ENCODE measurements at places on chromosomes 11 and 22. TPM values are rescaled to one million over a fixed set of nuclear protein-coding genes. Genes with fewer than 3 reads are reported as not detected.
A peak's percentile ranks its signal among the peaks of the same experiment; 100 is the strongest.

DNA sequence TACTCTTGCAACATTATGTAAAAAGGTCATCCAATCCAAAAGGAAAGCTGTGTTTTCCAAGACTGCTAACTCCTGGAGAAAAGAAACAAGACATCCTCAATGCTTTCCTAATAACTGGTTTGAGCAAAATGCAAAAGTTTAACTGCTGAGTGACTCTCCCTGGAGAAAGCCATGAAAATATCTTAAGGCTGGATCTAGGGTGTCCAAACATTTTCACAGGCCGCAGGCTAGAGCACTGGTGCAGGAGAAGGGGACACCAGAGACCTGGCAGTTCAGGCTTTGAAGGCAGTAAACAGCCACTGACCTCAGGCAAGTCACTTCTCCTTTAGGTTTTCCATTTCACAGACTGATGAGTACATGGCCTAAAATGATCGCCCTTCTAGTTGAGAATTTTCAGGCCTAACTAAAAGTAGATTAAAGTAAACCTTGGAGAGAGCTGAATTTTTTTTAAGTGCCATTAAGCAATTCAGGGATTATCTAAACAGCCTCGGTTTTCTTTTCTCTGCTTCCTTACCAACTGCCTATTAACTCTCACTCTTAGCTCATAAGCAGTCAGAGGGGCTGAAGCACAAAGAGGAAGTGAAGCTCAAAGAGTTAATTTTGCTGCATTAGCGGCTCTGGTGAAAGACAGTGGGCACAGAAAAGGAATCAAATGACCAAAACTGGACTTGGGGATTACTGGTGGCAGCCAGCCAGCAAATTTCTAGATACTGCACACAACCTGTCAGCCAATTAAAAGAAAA is 2.3 kb downstream of the CHKA start:
- H3K36me3 ChIP-seq, result no peaks in the 10 kb centered on the region
- no peak for DNase-seq
- no peak overlapping the region for H3K27ac ChIP-seq
- H3K27me3 ChIP-seq, result no peaks in the 10 kb centered on the region
- H3K4me3 ChIP-seq, result no peak overlapping the region

DNA sequence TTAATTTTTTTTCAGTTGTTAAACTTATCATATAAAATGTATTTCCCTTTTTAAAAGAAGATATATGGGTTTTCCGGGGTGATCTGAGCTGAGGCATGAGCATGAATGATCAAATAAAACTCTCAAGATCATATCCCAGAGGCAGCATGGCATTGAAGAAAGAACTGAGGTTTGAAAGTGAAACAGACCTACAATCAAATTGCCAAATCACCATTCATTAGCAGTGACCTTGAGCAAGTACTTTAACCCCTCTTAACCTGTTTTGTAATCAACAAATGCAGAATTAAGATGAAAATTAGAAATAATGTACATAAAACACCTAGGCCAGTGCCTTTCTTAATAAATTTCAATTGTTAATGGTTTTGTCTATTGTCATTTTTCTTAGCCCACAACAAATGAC is 116.0 kb downstream of the RBFOX2 start:
- no peak overlapping the region for H3K27ac ChIP-seq
- H3K27me3 ChIP-seq, result peaks cover 2% of the 10 kb centered on the region
- no peak overlapping the region for H3K4me3 ChIP-seq
- H3K36me3 ChIP-seq, result no peaks in the 10 kb centered on the region

DNA sequence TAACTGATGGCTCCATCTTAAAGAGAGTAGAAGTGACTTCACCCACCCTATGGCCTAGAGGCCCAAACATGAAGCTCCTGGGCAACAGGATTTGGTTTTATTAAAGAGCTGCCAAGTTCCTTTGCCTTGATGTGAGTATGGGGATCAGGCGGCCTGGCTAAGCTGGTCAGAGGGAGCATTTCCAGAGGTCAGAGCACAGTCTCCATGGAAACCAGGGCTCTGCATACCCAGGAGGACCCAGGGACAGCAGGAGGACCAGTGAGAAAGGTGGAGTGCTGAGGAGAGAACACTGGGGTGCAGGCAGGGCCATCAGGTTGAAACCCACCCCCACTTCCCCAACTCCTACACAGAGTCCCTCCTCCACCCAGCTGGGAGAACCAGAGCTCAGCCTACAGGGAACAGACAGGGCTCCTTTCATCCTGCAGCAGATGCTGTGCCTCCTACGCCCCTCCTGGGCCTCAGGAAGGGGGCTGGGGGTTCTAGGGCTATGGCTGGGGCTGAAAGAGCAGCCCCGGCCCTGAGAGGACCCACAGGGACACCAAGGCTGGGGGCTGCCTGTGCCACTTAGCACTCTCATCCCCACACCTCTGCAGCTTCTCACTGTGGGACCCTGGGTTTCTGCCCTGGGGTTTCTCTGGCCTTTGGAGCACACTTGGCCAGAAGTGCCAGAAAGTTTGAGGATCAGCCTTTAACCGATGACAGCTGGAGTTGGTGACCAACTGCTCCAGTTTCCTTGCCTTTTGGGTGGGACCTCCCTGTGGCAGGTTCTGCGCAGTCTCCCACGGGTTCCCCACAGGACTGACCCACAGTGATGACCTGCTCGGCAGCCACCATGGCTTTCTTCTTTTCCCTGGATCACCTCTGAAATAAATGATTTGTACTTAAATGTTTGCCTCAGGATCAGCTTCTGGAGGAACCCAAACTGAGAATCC is 13.8 kb upstream of the P2RY6 start:
- no peaks in the 10 kb centered on the region for H3K4me1 ChIP-seq
- no peak for DNase-seq
- no peaks in the 10 kb centered on the region for H3K36me3 ChIP-seq
- H3K27ac ChIP-seq, result no peak overlapping the region
- no peak overlapping the region for H3K4me3 ChIP-seq
- H3K27me3 ChIP-seq, result peaks cover 11% of the 10 kb centered on the region

- no peak overlapping the region for H3K27ac ChIP-seq
- no peaks in the 10 kb centered on the region for H3K36me3 ChIP-seq
- DNase-seq, result no peak
- H3K27me3 ChIP-seq, result peaks cover 6% of the 10 kb centered on the region
- H3K4me3 ChIP-seq, result no peak overlapping the region
Observed at GRCh38 chr11:15286465-15286864, 171.7 kb downstream of the INSC start.

GRCh38 chr11:73158356-73159051 is 16.4 kb upstream of the FCHSD2 start:
- DNase-seq, result no peak
- no peak overlapping the region for H3K4me3 ChIP-seq
- peaks cover 28% of the 10 kb centered on the region for H3K4me1 ChIP-seq
- no peaks in the 10 kb centered on the region for H3K36me3 ChIP-seq
- H3K27ac ChIP-seq, result no peak overlapping the region

DNA sequence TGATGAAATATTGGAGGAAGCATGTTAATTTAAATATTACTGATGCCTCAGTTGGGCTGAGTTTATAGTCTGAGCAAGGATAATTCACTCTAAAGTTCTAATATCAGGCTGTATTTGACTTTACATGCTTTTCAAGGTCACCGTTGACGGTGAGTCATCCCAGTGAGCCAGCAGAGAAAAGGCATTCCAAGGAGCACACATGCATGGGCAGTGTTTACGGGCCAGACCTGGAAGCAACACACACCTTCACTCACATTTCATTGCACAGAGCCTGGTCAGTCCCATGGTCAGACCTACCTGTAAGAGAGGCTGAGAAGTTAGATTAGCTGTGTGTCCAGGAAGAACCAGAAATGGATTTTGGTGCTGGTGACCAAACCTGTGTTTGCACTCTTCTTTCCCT is 53.5 kb downstream of the COMMD9 start:
- H3K27me3 ChIP-seq, result peaks cover 9% of the 10 kb centered on the region
- no peak for DNase-seq
- no peak overlapping the region for H3K4me3 ChIP-seq

DNA sequence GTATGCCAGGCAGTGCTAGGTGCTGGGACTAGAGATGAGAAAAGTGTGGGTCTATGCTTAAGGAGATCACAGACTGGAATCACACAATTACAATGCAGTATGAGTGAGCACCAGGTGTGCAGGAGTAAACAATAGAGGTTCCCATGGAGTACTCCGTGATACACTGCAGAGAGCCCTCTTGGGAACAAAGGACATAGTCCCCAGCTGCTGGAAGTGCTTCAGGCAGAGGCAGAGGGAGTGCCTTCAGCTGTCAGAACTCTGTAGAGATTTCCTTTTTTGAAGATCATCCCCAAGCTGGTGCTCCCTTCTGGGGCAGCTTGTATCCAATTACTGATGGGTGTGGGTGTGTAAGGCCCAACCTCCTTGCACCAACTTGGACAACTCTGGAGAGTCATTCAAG is 143.5 kb upstream of the PLET1 start:
- DNase-seq, result no peak
- no peaks in the 10 kb centered on the region for H3K36me3 ChIP-seq
- H3K4me3 ChIP-seq, result no peak overlapping the region
- no peaks in the 10 kb centered on the region for H3K4me1 ChIP-seq
- no peak overlapping the region for H3K27ac ChIP-seq

DNA sequence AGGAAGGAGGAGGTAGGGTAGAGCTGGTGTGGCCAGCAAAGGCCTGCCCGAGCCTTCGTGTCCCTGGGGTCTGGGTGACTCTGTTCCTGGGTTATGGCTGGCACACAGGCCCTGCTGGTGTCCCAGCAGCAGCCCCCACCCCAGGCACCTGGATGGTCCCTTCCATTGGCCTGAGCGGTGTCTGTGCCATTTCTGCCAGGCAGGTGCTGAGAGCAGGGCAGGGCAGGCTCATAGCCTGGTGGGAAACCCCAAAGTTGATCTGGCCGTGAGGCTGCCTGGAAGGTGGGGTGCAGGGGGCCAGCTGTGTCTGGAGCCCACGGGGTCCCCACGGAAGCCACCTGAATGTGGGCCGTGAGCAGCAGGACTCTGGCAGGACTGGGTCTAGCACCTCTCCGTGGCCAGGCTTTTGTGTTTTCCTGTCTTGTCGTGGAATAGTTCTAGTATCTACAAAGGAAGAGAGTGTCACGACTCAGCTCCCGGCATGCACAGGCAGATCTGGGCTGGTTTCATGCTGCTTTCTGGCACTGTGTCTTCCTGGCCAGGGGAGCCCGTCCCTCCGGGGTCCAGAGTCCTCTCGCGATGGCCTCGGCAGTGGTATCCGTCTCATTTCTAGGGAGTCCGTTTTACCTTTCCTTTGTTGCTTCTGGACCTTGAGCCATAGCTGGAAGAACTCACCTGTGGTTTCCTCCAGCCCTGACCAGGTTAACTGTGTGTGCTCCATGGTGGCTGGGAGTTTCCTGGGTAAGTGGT is 83.7 kb downstream of the KCNQ1 start:
- H3K27ac ChIP-seq, result no peak overlapping the region
- peaks cover 33% of the 10 kb centered on the region for H3K4me1 ChIP-seq
- peak; percentile 3 for DNase-seq
- H3K27me3 ChIP-seq, result no peaks in the 10 kb centered on the region
- no peaks in the 10 kb centered on the region for H3K36me3 ChIP-seq
- H3K4me3 ChIP-seq, result no peak overlapping the region

- H3K27ac ChIP-seq, result no peak overlapping the region
- no peaks in the 10 kb centered on the region for H3K36me3 ChIP-seq
- H3K4me3 ChIP-seq, result no peak overlapping the region
- no peaks in the 10 kb centered on the region for H3K27me3 ChIP-seq
Observed at GRCh38 chr11:79594834-79595233, 154.0 kb upstream of the TENM4 start.

DNA sequence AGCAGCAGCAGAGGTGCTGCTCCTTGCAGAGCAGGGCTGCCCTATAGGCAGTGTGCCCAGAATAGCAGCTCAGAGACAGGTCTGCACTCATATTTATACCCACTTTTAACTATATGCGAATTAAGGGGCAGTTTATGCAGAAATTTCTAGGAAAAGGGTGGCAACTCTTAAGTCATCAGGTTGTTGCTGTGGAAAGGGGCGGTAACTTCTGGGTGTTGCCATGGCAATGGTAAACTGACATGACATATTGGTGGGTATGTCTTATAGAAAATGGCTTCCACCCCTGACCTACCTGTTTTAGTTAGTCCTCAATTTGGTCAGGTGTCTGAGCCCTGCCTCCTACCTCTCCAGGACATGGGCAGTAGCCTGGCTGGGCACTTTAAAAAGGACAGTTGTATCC is 122.3 kb downstream of the ATXN10 start:
- H3K4me3 ChIP-seq, result no peak overlapping the region
- no peaks in the 10 kb centered on the region for H3K27me3 ChIP-seq
- no peaks in the 10 kb centered on the region for H3K4me1 ChIP-seq
- H3K27ac ChIP-seq, result no peak overlapping the region

GRCh38 chr22:46561435-46561905 is 24.1 kb upstream of the CELSR1 start:
- H3K4me1 ChIP-seq, result peaks cover 9% of the 10 kb centered on the region
- peak overlapping the region; percentile 17 for H3K4me3 ChIP-seq
- H3K27me3 ChIP-seq, result no peaks in the 10 kb centered on the region
- no peaks in the 10 kb centered on the region for H3K36me3 ChIP-seq
- DNase-seq, result peak; percentile 74

DNA sequence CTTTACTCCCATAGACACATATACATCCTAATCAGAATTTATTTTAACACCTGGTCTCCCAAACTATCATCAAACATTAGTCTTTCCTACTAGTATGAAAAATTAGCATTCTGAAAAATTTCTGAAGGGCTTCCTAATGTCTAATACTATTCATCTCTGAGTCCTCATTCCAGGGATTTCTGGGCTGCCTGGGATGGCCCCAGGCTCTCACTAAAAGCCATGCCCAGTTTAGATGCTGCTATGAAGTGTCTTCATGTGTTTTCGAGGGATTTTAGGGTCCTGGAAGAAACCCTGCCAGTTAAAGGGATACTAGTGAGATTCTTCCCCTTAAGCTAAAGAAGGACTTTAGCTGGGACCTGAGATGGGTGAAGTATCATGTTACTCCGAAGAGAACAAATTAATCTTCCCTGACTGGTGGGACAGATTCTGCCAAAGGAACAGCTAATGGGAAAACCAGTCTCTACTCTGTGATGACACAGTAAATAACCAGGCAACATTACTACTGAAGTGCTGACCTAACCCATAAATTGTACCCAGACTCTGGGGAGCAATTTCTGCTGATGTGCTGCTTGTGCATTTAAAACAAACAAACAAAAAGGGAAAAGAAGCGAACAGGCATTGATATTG is 342.6 kb downstream of the SOX6 start:
- H3K4me1 ChIP-seq, result no peaks in the 10 kb centered on the region
- no peak overlapping the region for H3K27ac ChIP-seq
- peaks cover 3% of the 10 kb centered on the region for H3K27me3 ChIP-seq
- no peak overlapping the region for H3K4me3 ChIP-seq

- H3K4me1 ChIP-seq, result peaks cover 2% of the 10 kb centered on the region
- H3K27ac ChIP-seq, result no peak overlapping the region
- no peaks in the 10 kb centered on the region for H3K27me3 ChIP-seq
- no peak for DNase-seq
Observed at GRCh38 chr22:43127166-43127908, 15.9 kb downstream of the MCAT start.

ADM2 gene
- 7.5 TPM for total RNA-seq

OR52D1 gene
- not detected for total RNA-seq

FAM83F gene
- total RNA-seq, result 0.49 TPM

MPZL2 gene
- total RNA-seq, result 30.1 TPM

RTN4R gene
- total RNA-seq, result 2.2 TPM

ARVCF gene
- 1.3 TPM for total RNA-seq

CHEK1 gene
- total RNA-seq, result 160 TPM

CPT1A gene
- total RNA-seq, result 25.4 TPM

APOL6 gene
- total RNA-seq, result 35.5 TPM

MCM5 gene
- total RNA-seq, result 291 TPM

Data from activated CD4-positive, alpha-beta T cell treated with anti-CD3 and anti-CD28 coated beads for 36 hours (primary cell).